Activated T-cell treated with anti-CD3 and anti-CD28 coated beads, Interleukin-2, amount 50 U/mL, for 72 hours (primary cell): ENCODE measurements at places on chromosomes 12 and 14.

- no peaks in the 10 kb centered on the region for H3K27me3 ChIP-seq
- no peaks in the 10 kb centered on the region for H3K4me1 ChIP-seq
- H3K36me3 ChIP-seq, result no peaks in the 10 kb centered on the region
These were observed 933.1 kb upstream of the FBXO33 start for GRCh38 chr14:40365305-40365704.

- peaks cover 12% of the 10 kb centered on the region for H3K27me3 ChIP-seq
- H3K36me3 ChIP-seq, result peaks cover 1% of the 10 kb centered on the region
- H3K4me3 ChIP-seq, result no peak overlapping the region
- H3K4me1 ChIP-seq, result no peaks in the 10 kb centered on the region
- no peak for DNase-seq
These were observed 136.9 kb downstream of the SLC38A1 start for GRCh38 chr12:46131732-46132469.

- no peaks in the 10 kb centered on the region for H3K27me3 ChIP-seq
- H3K36me3 ChIP-seq, result peaks cover 7% of the 10 kb centered on the region
- peaks cover 33% of the 10 kb centered on the region for H3K4me1 ChIP-seq
- H3K27ac ChIP-seq, result peak overlapping the region; percentile 96
These were observed 61.7 kb upstream of the ST8SIA1 start for GRCh38 chr12:22396253-22396652.

DNA sequence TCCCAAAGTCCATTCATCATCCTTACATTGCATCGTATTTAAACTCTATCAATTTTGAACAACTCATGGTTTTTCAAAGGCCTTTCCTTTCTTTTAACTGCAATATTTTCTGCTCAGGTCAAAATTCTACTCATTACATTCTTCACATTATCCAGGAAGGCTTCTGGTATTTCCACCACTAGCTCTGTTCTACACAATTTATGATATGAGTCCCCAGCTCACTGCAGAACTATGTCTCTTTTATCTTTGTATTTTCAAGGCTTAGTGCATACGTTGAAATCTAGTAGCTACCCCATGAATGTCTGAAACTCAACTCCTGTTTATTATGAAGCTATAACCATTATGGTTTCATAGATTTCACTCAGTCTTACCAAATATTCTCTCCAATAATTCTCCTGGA lies 282.9 kb downstream of the DUSP6 start:
- H3K4me3 ChIP-seq, result no peak overlapping the region
- no peak for DNase-seq
- H3K4me1 ChIP-seq, result peaks cover 96% of the 10 kb centered on the region

GRCh38 chr14:51095854-51096823 lies 1.2 kb upstream of the TRIM9 start:
- H3K4me3 ChIP-seq, result peak overlapping the region; percentile 94
- peaks cover 18% of the 10 kb centered on the region for H3K27me3 ChIP-seq
- H3K36me3 ChIP-seq, result no peaks in the 10 kb centered on the region
- DNase-seq, result peak; percentile 23
- H3K27ac ChIP-seq, result peak overlapping the region; percentile 61
- peaks cover 29% of the 10 kb centered on the region for H3K4me1 ChIP-seq

GRCh38 chr12:125287155-125287847 lies 222.1 kb downstream of the AACS start:
- no peaks in the 10 kb centered on the region for H3K36me3 ChIP-seq
- H3K4me1 ChIP-seq, result peaks cover 9% of the 10 kb centered on the region

DNA sequence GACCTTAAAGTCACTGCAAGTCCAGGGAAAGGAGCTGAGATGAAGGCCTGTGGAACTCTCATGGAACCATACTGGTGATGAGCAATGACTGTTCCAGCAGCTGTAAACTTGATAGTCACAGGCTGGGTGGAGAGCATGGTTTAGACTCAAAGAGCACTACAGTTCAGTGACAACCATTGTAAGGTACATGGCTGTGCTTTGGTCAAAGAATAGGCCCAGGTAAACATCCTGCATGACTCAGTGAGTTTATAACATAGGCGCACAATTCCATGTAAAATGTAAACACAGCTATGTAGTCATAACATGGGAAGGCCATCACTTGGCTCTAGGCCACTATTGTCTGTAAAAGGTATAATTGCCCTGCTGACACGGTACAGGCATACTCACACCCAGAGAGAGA lies 119.3 kb upstream of the FSCB start:
- no peaks in the 10 kb centered on the region for H3K27me3 ChIP-seq
- no peak for DNase-seq
- H3K36me3 ChIP-seq, result no peaks in the 10 kb centered on the region
- no peak overlapping the region for H3K4me3 ChIP-seq
- H3K27ac ChIP-seq, result no peak overlapping the region

- DNase-seq, result no peak
- no peak overlapping the region for H3K4me3 ChIP-seq
- H3K36me3 ChIP-seq, result no peaks in the 10 kb centered on the region
- H3K4me1 ChIP-seq, result no peaks in the 10 kb centered on the region
- no peak overlapping the region for H3K27ac ChIP-seq
These were observed 294.6 kb downstream of the GXYLT1 start for GRCh38 chr12:41850046-41850445.

GRCh38 chr14:76710056-76711010 lies 50.9 kb upstream of the VASH1 start:
- H3K36me3 ChIP-seq, result no peaks in the 10 kb centered on the region
- H3K27ac ChIP-seq, result no peak overlapping the region
- peaks cover 2% of the 10 kb centered on the region for H3K27me3 ChIP-seq

DNA sequence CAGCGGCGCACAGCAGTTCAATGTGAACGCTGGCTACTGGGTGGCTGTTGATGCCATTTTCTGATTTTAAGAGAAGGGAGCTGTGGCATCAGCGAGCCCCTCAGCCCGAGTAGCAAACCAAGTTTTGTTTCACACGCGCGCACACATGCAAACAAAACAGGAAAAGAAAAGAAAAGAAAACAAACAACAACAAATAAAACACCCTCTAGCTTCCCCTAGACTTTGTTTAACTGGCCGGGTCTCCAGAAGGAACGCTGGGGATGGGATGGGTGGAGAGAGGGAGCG lies 540 bp downstream of the PAX9 start:
- no peak for DNase-seq
- H3K4me3 ChIP-seq, result peak overlapping the region; percentile 73
- peaks cover 8% of the 10 kb centered on the region for H3K36me3 ChIP-seq
- peaks cover 78% of the 10 kb centered on the region for H3K27me3 ChIP-seq
- peak overlapping the region; percentile 85 for H3K27ac ChIP-seq

GRCh38 chr14:84544486-84545131 lies 985.3 kb upstream of the FLRT2 start:
- no peak for DNase-seq
- H3K27me3 ChIP-seq, result no peaks in the 10 kb centered on the region
- H3K27ac ChIP-seq, result no peak overlapping the region
- H3K4me3 ChIP-seq, result no peak overlapping the region
